Activated T-cell treated with anti-CD3 and anti-CD28 coated beads, Interleukin-2, amount 50 U/mL, for 72 hours (primary cell): ENCODE measurements at places on chromosomes 5 and 9. TPM values are rescaled to one million over a fixed set of nuclear protein-coding genes. Genes with fewer than 3 reads are reported as not detected.
A peak's percentile ranks its signal among the peaks of the same experiment; 100 is the strongest.

Gene ZCCHC7
- 47.2 TPM for total RNA-seq

Gene MAPK9
- 50.3 TPM for total RNA-seq

Gene ARL14EPL
- total RNA-seq = not detected

Gene TAF1L
- 0.05 TPM for total RNA-seq

Gene LCP2
- total RNA-seq = 162 TPM

Gene SLC27A6
- not detected for total RNA-seq

Gene CBY3
- total RNA-seq = 0.44 TPM

Gene LYRM7
- 12.4 TPM for total RNA-seq

GRCh38 chr9:134391319-134392231, 65.3 kb downstream of the RXRA start:
- peak; percentile 84 for DNase-seq

DNA sequence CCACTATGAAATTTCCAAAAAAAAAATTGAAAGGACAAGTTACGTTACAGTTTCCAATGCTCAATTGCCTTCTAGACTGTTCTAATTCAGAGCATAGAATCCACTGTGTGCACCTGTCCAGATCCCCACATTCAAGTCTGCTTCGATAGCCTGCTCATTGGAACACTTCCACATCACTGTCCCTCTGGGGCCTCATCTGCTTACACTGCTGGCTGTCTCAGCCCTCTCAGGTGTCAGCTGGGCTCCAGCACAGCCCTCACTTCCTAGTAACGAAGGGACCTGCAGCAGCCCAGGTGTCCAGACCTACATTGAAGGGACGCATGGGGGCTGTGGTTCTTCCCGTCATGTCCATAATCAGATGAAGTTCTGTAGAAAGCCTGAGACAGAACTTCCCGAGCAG, 94.3 kb upstream of the EMB start:
- DNase-seq = no peak

- DNase-seq = peak; percentile 68
These were observed 21.1 kb downstream of the FAM219A start for GRCh38 chr9:34437006-34437925.

GRCh38 chr9:98430535-98431292, 175.3 kb upstream of the TBC1D2 start:
- no peak for DNase-seq

DNA sequence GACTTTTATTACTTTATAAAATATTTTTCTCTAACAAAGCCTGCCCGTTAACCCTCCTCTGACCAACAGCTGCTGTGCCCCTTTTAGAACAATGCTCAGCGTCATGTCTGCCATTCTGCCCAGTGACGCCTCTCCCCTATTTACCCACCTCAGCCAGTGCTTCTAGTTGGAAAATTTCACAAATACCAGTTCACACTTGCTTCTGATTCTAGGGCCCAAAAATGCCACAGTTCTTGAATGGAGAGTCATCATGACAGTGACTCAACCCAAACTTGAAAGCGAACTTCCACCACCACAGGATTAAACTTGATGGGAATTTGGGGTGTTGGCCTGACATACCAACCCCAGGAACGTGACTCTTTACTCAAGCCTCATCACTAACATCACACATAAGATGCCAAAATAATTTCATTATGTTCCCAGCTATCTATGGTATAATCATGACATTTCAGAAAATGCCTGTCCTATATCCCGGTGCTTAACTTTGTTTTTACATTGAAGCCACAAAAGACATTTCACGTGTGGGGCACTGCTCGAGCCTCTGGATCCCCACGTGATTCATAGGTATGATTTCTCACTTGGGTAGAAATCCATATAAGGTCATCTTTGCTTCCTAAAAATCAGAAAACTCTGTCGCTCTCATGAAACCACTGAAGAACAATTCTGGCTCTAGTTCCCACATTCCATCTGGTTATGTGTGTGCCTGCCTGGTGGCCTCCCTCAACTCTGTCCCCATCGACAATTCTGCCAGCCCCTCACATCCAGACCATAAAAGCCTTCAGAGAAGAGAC, 220.9 kb downstream of the ACTL7B start:
- no peak for DNase-seq

- DNase-seq = no peak
These were observed 17.0 kb downstream of the WNK2 start for GRCh38 chr9:93200989-93201334.

DNA sequence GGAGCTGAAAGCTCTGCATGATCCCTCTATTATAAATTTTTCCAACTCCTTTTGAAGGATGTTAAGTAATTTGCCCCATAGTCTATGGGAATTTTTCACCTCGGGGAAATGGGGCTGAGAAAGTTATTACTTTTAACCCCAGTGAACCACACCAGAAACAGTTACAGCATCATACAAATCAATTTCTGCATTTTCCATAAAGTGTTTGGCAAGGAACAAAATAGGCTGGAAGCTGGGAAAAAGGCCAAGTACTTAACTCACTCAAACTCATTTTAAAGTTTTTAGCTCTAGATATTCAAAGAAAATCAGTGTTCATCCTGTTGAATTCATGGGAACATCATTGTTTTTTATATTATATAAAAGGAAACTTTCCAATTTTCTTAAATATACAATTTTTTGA, 160.9 kb downstream of the SH3GL2 start:
- no peak for DNase-seq

- DNase-seq = no peak
These were observed 34.6 kb downstream of the USP20 start for GRCh38 chr9:129869585-129870501.

DNA sequence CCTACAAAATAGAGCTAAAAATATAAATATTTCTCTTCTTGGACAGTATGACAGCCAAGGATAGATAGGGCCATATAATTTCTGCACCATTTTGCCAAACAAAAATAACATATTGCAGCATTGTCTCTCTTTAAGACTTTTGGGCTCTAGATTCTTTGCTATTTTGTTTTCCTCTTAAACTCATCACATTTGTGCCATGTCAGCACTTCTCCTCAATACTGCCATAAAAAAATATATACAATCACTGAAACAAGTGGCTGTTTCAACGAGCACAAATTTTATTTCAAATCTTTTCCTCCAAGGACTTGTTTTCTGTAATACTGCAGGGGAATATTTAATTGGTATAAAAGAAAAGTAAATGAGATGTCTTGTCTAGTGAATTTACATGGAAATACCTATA, 1570.0 kb upstream of the NUDT12 start:
- no peak for DNase-seq

- peak; percentile 5 for DNase-seq
These were observed 18.6 kb downstream of the IRF1 start for GRCh38 chr5:132471944-132472343.

GRCh38 chr5:157820593-157821252, 38.2 kb downstream of the CLINT1 start:
- DNase-seq = no peak

- DNase-seq = no peak
These were observed 33.1 kb downstream of the NDUFAF2 start for GRCh38 chr5:60977956-60978737.

- DNase-seq = no peak
These were observed 90.3 kb downstream of the DIRAS2 start for GRCh38 chr9:90552317-90552716.

DNA sequence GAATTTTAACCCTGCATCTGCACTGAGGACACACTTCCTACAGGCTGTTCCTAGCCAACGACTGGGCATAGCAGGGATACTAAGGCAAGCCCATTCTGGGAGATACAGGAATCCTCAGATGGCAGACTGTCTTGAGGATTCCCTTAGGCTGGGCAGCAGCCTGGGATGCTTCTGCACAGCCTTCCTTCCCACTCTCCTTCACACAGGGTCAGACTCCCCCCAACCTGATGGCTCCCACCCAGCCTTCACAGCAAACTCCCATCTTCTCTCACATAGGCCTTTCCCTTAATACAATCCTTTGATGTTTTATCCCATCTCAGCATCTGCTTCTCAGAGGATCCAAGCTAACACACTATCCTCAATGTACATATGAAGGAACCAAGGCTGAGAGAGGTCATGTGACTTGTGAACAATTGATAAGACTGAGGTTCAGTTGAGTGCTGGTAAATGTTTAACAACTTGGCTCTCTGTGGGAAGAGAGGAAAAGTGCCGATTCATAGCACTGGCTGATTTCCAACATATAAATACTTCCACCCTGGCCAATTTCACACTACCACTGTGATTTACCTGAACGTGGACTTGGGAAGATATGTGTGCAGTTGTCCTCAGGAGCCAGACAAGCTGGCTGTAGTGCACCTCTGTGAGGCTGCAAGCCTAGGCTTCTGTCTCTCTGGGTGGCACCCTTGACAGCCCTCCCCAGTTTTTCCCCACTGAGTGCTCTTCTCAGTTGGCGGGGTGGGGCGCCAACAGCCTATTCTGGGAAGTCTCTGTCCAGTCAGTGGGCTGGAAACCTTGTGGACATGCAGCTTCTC, 120.2 kb upstream of the TRIM32 start:
- DNase-seq = no peak

DNA sequence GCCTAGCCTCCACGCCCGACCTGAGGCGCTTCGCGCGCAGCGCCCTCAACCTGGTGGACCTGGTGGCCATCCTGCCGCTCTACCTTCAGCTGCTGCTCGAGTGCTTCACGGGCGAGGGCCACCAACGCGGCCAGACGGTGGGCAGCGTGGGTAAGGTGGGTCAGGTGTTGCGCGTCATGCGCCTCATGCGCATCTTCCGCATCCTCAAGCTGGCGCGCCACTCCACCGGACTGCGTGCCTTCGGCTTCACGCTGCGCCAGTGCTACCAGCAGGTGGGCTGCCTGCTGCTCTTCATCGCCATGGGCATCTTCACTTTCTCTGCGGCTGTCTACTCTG, 1.4 kb downstream of the KCNV2 start:
- DNase-seq = no peak

- DNase-seq = no peak
These were observed 395.6 kb downstream of the DMAC1 start for GRCh38 chr9:7403839-7404487.

DNA sequence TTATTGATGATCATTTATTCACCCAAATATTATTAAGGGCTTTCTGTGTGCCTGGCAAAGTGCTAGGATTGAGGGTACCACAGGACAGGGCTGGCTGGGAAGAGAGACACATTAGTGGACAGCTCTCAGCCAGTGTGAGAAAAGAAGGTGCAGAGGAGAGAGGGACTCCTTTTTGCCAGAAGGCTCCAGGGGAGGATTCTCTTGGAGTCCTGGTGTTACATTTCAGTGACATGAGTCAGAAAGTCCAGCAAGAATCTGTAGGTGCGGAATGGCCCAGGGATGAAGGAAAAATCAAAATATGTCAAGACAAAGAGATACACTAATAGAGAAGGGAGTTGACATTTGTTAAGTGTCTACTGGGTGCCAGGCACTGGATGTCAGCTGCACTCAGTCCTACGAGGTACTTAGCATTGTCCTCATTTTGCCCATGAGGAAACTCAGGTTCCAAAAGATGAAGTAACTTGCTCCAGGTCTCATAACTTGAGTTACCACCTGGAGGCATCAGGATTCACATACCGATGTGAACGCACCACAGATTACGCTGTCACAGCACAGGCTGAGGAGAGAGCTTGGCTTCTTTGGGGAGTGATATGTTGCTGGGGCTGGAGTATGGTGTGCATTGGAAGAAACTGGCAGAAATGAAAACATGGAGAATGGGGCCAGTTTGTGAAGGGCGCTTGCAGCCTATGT, 60.5 kb downstream of the RASGRF2 start:
- DNase-seq = no peak
